ENCODE measurements at places on chromosomes 4 and X. TPM values are rescaled to one million over a fixed set of nuclear protein-coding genes. Genes with fewer than 3 reads are reported as not detected.

Gene CSAG1
- total RNA-seq: not detected

Gene TMEM35A
- 0.73 TPM for total RNA-seq

Gene ZXDB
- total RNA-seq: 15.6 TPM

Gene NOA1
- total RNA-seq: 30.7 TPM

Gene SPP1
- not detected for total RNA-seq

Gene RBM46
- 0.20 TPM for total RNA-seq

Gene HGFAC
- 0.06 TPM for total RNA-seq

Gene XPNPEP2
- total RNA-seq: 86.4 TPM

Gene PLS3
- 75.9 TPM for total RNA-seq

Gene CPLX1
- not detected for total RNA-seq

Gene SOX3
- not detected for total RNA-seq

Gene FAT1
- total RNA-seq: 97.8 TPM

Gene YY2
- total RNA-seq: 0.56 TPM

Gene SOWAHD
- total RNA-seq: 0.20 TPM

Gene CFAP47
- total RNA-seq: not detected

Gene CSN1S1
- not detected for total RNA-seq

Gene FRMD7
- not detected for total RNA-seq

Gene ARHGAP36
- not detected for total RNA-seq

Gene ALB
- not detected for total RNA-seq

Gene PDE6B
- total RNA-seq: not detected

Gene ZNF732
- total RNA-seq: not detected

Gene NEUROG2
- not detected for total RNA-seq

Gene CENPE
- 1.6 TPM for total RNA-seq

Gene VCX3B
- total RNA-seq: not detected

Gene RPGR
- total RNA-seq: 2.4 TPM

Gene TMEM156
- 0.49 TPM for total RNA-seq

Gene GAGE12J
- total RNA-seq: not detected

Gene CTAG1B
- total RNA-seq: not detected

Gene DCAF4L1
- total RNA-seq: 0.06 TPM

Gene WWC2
- 11.7 TPM for total RNA-seq

Gene NSDHL
- total RNA-seq: 18.3 TPM

Gene ADH6
- not detected for total RNA-seq

Gene SLC34A2
- not detected for total RNA-seq

Gene GIMD1
- not detected for total RNA-seq

Gene SYTL4
- 2.0 TPM for total RNA-seq
